ENCODE measurements at places on chromosomes 2 and 18.

DNA sequence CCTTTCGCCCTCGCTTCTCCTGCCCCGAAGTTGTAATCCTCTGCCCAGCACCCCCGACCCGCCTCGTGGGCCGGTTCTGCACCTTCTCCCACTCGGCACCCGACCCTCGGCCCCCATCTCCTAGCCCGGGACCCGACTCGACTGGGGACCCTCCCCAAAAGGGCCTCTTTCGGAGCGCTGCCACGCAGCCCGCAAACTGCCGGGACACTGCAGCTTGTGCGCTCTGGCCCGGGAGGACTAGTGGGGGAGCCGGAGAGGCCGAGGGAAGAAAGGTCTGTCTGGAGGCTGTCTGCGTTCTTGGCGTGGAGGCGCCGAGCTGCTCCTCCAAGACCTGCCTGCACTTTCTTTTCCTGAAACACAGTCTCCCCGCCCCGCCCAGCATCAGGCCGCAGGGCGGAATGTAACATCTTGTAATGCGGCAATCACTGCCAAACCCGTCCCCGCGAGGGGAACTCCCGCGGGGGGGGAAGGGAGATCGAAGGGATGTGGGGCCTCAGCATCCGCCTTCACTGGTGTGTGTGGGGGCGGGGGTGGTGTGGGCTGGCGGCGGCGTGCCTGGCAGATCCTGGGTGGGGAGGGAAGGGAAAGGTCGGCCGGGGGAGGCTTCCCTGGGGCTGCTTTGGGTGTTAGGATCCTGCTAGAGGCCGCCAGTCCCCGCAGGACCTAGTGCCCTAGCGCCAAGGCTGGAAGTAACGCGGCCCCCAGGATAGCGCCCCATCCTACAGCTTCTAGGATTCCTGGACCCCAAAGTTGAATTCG is 7.4 kb downstream of the DLX2 start:
- no peak for DNase-seq

DNA sequence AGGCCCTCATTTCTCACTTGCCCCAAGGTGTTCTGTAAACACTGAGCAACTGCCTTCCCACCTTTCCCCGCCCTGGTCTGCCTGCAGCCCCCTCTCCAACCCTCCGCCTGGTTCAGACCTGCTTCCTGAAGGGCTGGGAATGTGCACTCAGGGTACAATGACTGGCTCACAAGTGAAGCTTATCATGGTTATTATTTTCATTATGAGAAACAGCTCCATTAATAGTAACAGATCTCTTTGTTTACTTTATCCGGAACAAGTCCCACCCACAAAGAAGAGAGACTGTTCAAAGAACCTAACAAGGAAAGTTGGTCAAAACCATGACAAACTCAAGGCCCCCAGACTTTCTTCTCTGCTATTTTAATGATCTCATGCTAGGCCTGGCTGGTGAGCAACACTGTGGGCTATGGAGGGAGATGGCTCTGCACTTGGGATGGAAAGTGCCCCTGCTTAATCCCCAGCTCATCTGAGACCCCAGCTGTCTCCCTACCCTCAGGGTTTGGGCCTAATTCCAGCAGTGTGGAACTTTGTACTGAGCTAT is 36.7 kb downstream of the ARHGAP25 start:
- DNase-seq, result no peak

DNA sequence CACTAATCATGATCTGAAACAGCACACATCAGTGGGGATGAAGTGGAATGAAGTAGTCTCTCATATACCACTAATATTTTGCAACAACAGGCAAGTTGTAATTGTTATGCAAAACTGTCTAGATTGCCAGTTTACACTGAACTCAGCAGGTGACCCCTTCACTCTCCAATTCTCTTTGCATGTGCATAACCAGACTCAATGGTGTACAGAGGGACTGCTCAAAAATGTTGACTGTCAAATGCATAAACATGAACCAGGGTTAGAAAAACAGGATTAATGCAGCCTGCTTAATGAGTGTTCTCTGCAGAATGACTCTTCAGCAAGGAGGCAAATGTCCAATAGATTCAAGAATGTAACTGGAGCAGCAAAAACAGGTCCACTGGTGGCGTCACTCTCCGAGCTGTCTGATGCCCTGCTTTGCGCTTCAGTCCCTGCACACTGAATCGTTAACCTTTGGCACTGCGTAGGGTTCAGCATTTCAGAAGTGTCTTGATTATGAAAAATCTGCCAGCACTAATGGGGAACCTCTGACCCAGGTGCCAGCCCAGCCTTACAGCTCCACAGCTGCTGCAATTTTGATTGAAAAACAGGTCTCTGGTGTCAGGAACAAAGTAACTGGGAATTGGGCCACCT is 209.3 kb downstream of the TDRD15 start:
- DNase-seq, result no peak

DNA sequence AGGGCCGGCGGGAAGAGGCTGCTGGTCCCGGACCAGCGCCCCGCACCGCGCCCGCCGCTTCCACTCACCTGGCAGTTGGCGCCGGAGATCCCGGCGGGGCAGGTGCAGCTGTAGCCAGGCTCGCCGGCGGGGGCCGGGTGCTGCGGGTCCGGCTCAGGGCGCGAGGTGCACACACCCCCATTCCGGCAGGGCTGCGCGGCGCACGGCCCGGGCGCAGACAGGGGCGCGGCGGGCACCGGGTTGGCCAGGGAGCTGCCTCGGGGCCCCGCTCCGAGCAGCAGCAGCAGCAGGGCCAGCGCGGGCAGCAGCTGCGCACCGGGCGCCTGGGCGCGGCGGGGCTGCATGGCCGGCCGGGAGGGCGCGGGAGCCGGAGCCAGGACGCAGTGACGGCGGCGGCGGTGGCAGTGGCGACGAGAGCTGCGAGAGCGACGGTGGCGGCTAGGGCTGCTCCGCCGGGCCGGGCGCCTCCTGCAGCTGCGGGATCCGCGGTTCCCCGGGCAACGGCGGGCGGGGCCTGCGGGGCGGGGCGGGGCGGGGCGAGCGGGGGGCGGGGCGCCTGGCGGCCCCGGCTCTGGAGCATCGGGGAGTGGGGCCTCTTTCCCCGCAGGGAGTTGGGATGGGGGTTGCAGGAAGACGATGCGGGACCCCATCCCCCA is at the start of gene DNER:
Gene DNER (minus strand): TSS at position 476 of the 656 bp plus-strand sequence. CDS start 132 bp downstream, at position 344.
- DNase-seq, result peak; percentile 42

- no peak for DNase-seq
These were observed 77.7 kb downstream of the TRIM43 start for GRCh38 chr2:95669441-95669991.
